ENCODE measurements at places on chromosomes 2 and 18.

DNA sequence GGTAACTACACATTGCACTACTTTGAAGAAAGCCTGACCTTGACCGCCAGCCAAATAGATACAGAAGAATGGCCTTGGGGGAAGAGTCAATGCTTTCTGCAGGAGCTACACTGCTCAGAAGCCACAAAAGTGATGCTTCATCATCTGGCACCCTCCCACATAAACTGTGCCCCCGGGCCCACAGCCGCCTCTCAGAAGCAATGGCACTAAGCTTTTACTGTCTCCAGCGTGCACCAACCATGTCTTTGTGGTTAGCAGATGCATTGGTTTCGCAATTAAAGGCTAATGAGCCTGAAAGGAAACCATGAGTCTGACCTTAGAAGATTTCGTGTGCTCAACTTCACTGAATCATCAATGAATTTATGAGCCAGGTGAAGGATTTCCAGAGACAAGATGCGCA is 209.4 kb upstream of the TRIB2 start:
- DNase-seq: peak; percentile 51

DNA sequence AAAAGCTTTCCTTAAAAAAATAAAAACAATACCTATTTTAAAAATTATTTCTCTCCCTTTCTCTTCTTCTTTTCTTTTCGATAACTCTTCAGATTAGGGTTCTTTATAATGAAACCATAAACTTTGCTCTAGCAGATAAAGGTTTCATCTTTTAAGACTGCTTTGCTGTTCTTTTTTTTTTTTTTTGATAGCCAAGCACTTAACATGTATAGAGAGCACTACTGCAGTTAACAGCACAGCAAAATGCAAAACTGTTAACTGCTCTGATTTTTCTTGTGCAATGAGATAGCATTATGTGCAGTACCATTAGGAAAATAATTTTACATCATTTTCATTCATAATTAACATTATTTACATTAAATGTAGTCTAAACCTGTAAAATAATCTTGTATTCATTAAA is 36.3 kb downstream of the GALNT1 start:
- DNase-seq: no peak

GRCh38 chr2:127857265-127857808 is 618 bp downstream of the POLR2D start:
- DNase-seq: no peak

GRCh38 chr18:22563164-22563583 is 145.5 kb upstream of the CTAGE1 start:
- peak; percentile 97 for DNase-seq

GRCh38 chr2:7427293-7428060 is 510.3 kb downstream of the RNF144A start:
- DNase-seq: peak; percentile 69

DNA sequence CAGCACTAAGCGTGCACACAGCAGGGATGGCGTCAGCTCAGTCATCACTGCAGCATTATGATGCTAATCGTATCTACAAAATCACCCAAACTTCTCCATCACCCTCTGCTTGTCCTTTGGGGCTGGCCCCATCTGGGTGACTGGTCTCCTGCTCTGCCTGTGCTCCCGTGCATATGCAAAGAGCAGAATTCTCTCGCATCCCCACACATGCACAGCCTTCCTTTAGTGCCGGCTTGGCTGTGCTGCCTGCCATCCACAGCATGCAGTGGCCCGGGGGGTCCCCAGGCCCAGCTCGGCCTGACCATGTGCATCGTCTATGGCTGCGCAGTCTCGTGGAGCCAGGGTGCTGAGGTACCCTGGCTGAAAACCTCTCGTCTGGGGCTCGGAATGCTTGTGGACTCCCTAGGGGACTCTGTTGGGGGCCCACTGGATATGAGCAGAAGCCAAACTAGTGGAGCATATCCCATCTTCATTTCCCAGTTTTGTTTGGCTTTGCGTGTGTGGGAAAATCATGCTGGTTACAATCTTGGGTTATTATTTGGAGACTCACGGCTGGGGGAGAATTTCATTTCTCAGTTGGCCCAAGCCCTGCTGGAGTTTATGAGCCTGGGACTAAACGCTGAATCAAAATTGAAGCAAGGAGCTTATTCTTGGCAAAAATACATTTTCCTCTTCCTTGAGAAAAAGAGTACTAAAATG is 70.9 kb upstream of the HS6ST1 start:
- DNase-seq: no peak

DNA sequence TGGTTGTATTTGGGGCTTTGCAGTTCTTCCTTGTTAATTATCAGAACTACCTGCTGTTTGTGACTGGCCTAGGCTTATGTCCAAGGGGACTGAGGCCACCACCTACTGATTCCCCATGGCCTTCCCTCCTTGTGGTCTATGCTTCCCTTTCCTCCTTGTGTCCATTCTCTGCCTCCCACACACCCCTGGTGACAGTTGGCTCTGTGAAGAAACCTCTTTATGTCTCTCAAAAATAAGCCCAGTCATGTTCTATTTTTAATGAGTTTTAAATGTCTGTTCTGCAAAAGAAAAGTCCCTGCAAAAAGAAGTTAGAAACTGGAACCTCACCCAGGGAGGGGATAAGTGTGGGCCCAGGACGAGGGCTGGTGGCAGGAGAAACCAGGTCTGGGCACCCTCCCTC is 105.0 kb downstream of the SMC6 start:
- DNase-seq: no peak

- DNase-seq: peak; percentile 17
These were observed 167.2 kb upstream of the RBBP8 start for GRCh38 chr18:22765896-22766295.

GRCh38 chr2:50039445-50039844 is 885.1 kb upstream of the FSHR start:
- peak; percentile 63 for DNase-seq

- no peak for DNase-seq
These were observed 77.2 kb downstream of the TLK1 start for GRCh38 chr2:171083451-171083850.

DNA sequence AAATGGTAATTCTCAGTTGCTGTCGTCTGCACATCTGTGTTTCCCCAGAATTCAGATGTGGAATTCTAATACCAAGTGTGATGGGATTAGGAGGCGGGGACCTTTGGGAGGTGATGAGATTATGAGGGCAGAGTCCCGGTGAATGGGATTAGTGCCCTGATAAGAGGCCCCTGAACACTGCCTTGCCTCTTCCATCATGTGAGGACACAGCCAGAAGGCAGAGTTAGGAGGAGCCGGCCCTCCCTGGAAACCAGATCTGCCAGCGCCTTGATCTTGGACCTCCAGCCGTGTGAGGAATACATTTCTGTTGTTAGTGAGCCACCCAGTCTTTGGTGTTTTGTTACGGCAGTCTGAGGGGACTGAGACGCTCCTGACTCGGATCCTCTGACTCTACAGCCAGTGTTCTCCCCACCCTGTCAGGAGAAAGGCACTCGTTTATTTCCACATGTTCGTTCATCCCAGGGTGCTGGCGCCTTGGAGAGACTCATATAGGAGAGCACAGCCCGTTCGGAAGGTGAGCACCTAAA is 395.0 kb downstream of the ZNF516 start:
- DNase-seq: no peak

GRCh38 chr2:47032773-47033101 is 117.1 kb upstream of the MCFD2 start:
- DNase-seq: no peak

- DNase-seq: no peak
These were observed 187.7 kb upstream of the HAAO start for GRCh38 chr2:42979870-42980763.

- peak; percentile 36 for DNase-seq
These were observed 142.9 kb downstream of the ASB1 start for GRCh38 chr2:238569507-238570195.

DNA sequence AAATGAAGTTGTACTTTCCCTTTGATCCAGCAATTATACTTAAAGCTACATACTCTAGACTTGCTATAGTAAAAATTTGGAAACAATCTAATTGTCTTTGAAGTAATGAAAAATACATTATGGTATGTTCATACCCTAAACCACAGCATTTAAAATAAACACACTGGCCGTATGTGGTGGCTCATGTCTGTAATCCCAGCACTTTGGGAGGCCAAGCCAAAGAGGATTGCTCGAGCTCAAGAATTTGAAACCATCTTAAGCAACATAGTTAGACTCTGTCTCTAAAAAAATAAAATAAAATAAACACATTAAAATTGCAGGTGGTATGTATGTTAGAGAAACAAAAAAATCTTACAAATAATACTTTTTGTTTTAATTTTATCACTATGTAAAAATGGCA is 208.1 kb upstream of the KLHL14 start:
- no peak for DNase-seq

GRCh38 chr2:98295721-98296414 is 50.4 kb upstream of the CNGA3 start:
- no peak for DNase-seq

- DNase-seq: no peak
These were observed 113.9 kb upstream of the TFCP2L1 start for GRCh38 chr2:121398853-121399252.

- DNase-seq: no peak
These were observed 25.4 kb downstream of the FAM98A start for GRCh38 chr2:33573657-33574056.

DNA sequence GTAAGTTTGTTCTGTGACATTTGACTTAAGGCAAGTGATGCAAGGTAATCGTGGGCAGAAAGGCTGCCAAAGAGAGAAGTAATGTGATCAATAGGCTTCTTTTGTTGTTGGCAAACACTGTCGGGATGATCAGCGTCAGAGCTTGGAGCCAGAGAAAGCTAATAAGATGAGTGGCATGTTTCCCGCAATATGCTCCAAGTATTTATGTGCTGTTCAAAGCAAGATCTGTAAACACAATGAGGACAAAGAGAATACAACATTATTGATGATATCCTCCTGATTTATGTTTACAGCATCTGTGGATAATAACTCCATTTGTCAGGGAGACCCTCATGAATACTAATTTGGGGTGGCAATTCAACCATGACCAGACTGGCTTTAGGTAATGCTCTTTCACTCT is 603.3 kb downstream of the TDRD15 start:
- no peak for DNase-seq

DNA sequence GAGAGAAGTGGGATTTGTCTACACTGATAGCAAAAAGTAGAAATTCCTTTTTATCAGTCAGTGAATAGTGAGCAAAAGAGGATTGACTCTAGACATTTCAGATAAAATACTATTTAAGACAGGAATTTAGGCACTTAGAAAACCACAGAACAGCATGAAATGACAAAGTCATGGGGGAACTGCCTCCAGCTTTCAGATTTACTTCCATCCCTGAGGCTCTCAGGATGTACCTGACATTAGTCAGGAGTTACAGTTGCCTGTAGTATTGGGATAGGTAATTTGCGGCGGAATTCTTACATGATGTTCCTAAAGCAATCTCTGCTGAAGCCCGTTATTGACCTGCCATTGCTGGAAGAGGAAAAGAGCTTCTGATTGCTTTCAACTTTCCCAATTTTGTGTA is 337.1 kb upstream of the MAP2 start:
- peak; percentile 14 for DNase-seq

DNA sequence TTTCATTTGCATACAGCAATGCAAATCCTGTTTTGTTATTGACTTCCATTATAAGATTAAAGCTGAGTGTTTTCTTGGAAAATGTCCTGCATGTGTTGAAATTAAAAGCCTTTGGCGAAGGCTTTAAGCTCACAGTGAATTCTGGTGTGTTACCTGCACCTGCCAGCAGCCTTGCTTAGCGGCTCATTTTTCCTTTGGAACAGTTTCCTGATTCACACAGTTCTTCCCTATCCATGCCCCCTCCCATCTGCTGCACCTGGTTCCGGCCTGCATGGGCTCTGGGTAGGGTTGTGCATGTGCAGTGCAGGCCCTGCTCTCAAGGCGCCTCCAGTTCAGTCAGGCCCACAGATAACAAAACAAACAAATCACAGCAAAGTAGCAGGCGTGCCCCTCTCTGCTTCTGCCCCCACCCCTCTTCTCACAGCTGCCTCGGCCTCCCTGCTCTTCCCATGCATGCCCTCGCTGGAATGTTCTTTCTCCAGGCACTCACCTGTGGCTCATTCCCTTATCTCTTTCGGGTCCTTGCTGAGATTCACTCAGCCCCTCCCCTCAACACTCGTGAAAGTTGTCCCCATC is 15.8 kb downstream of the MTCL1 start:
- no peak for DNase-seq

DNA sequence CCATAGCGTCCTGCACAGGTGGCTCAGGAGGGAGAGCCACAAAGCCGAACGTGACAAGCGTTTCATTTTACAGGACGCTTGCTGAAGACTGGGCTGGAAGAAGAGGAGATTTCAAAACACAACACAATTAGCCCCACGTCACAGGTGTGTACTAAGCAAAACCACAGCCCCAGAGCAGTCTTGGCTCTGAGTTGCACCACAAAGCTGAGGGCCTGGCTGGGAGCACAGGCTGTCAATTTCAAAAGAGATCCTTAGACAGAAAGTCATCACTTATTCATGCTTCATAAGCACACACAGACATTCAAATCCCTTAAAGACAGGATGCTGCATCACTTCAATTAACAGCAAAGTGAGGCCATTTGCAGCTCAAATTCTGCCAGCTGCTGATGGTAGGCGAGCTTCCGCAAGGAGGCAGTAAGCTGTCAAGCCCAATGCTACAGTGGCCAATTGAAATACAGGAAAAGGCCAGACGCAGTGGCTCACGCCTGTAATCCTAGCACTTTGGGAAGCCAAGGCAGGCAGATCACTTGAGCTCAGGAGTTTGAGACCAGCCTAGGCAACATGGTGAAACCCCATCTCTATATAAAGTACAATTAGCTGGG is 79.6 kb downstream of the SKA1 start:
- DNase-seq: no peak

All from cardiac muscle cell (in vitro differentiated cells and primary cell).